A549 treated with Mapracorat at 1 μM for 4 hours (cell line): ENCODE measurements at places on chromosomes 16 and 17. TPM values are rescaled to one million over a fixed set of nuclear protein-coding genes. Genes with fewer than 3 reads are reported as not detected.

Gene RCVRN
- total RNA-seq, result not detected in 5 replicates

Gene EPX
- not detected in 5 replicates for total RNA-seq

Gene RASL10B
- total RNA-seq, result 0.07 to 0.14 TPM (median 0.13 TPM) in 5 replicates

Gene JUP
- total RNA-seq, result 85.1 to 127 TPM (median 113 TPM) in 5 replicates

Gene EXOSC6
- 13.7 to 17.5 TPM (median 16.5 TPM) in 5 replicates for total RNA-seq

Gene SNAI3
- 0.07 to 0.23 TPM (median 0.16 TPM) in 5 replicates for total RNA-seq

Gene DNAAF8
- total RNA-seq, result 0.87 to 2.6 TPM (median 1.6 TPM) in 5 replicates

Gene STAT5B
- total RNA-seq, result 22.1 to 30.7 TPM (median 27.2 TPM) in 5 replicates

Gene MPV17L
- 4.3 to 6.9 TPM (median 5.2 TPM) in 5 replicates for total RNA-seq

Gene BTBD17
- total RNA-seq, result 0.08 TPM in 1 of 5 replicates, not detected in the others

Gene SLC52A1
- 0.42 to 0.97 TPM (median 0.76 TPM) in 5 replicates for total RNA-seq

Gene RPRML
- total RNA-seq, result 0.57 to 1.1 TPM (median 0.63 TPM) in 5 replicates

Gene VMP1
- 142 to 192 TPM (median 170 TPM) in 5 replicates for total RNA-seq

Gene KRTAP4-5
- not detected in 5 replicates for total RNA-seq

Gene AFMID
- 36.3 to 49.5 TPM (median 38.7 TPM) in 5 replicates for total RNA-seq

Gene TBC1D16
- total RNA-seq, result 7.7 to 11.8 TPM (median 11.8 TPM) in 5 replicates

Gene ENPP7
- not detected in 5 replicates for total RNA-seq

Gene COG1
- total RNA-seq, result 19.9 to 23.7 TPM (median 21.0 TPM) in 5 replicates

Gene ANKRD40CL
- not detected in 5 replicates for total RNA-seq

Gene CSH2
- not detected in 5 replicates for total RNA-seq

Gene ESRP2
- total RNA-seq, result 0.06 to 0.34 TPM (median 0.09 TPM) in 4 of 5 replicates, not detected in the other

Gene PRSS27
- total RNA-seq, result 1.2 to 1.9 TPM (median 1.3 TPM) in 5 replicates

Gene ZG16
- total RNA-seq, result not detected in 5 replicates

Gene SGSM2
- 31.5 to 46.1 TPM (median 41.6 TPM) in 5 replicates for total RNA-seq

Gene HELZ
- 8.0 to 13.7 TPM (median 10.5 TPM) in 5 replicates for total RNA-seq

Gene REXO5
- 4.0 to 5.2 TPM (median 4.6 TPM) in 5 replicates for total RNA-seq

Gene HSD17B2
- total RNA-seq, result 0.15 TPM in 1 of 5 replicates, not detected in the others

Gene CMTM2
- total RNA-seq, result 0.15 TPM in 1 of 5 replicates, not detected in the others

Gene CLEC18A
- total RNA-seq, result 0.09 to 0.23 TPM (median 0.14 TPM) in 4 of 5 replicates, not detected in the other

Gene IRX5
- total RNA-seq, result 1.6 to 2.3 TPM (median 2.0 TPM) in 5 replicates

Gene RND2
- total RNA-seq, result 0.11 to 0.19 TPM (median 0.16 TPM) in 5 replicates

Gene ACSM2A
- total RNA-seq, result not detected in 5 replicates

Gene CMTM1
- 0.49 to 1.8 TPM (median 1.1 TPM) in 5 replicates for total RNA-seq

Gene ERCC4
- 5.0 to 8.5 TPM (median 7.1 TPM) in 5 replicates for total RNA-seq

Gene C1QTNF1
- 41.8 to 54.0 TPM (median 46.9 TPM) in 5 replicates for total RNA-seq

Gene CAPN15
- 39.5 to 81.2 TPM (median 72.0 TPM) in 5 replicates for total RNA-seq

Gene TMEM220
- total RNA-seq, result 1.6 to 4.9 TPM (median 3.5 TPM) in 5 replicates

Gene ATAD5
- total RNA-seq, result 3.6 to 5.2 TPM (median 4.3 TPM) in 5 replicates

Gene TNFRSF17
- total RNA-seq, result not detected in 5 replicates
